Upper lobe of left lung (tissue), 6 donors: ENCODE measurements at places on chromosomes 4 and X.

DNA sequence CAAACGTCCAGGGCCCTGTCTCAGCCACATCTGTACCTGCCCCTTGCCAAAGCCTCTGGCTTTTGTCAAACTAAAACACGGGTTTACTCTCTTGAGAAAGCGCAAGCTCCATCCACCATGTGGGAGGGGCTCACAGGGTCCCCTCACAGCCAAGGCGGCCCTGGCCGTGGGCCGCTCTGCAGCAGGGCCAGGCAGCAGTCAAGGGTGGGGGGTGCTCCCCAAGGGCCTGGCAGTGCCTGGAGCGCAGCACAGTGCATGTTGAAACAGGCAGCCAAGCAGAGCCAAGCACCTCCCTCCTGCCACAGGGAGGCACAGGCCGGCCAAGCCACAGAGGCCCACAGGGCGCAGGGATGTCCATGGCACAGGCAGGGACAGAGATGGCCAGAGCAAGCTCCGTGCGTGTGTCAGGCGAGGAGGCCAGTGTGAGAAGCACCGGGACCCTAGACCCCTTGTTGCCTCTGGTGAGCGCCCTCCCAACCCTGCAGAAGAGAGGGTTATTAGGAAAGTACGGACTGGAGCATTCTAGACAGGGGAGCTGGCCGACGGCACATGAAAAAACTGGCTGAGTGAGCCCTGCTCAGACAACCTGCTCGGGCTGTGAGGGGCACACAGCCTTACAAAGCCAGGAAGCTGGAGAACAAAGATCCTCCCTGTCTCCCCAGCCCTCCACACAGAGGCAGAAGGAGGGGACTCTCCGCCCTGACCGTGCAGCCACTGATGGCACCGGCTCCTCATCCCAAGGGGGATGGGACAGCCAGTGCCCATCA, 39.0 kb downstream of the FAM53A start:
- peak; percentile 67 for DNase-seq

DNA sequence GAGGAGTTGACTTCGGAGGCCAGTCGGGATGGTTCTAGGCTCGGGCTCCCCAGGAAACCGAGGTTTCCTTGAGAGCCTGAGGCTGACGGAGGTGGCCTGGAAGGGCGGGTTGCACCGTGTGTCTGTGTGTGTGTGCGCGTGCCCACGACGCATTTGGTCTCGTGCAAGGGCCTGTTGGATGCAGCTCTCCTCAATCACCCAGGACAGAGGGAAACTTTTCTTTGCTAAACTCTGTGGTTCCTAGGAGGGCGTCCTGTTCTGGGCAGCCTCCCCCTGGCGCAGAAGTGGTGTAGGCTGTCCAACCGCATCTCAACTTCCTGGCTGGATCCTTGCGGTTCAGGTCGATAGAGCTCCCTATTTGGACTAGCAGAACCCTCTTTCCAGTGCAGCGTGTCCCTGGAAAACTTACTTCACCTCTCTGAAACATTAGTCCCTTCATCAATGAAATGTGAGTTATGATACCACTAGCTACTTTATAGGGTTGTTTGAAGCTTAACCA, 973 bp downstream of the STK32B start:
- DNase-seq, result no peak

GRCh38 chrX:48558271-48558670, 16.0 kb upstream of the RBM3 start:
- DNase-seq, result no peak

DNA sequence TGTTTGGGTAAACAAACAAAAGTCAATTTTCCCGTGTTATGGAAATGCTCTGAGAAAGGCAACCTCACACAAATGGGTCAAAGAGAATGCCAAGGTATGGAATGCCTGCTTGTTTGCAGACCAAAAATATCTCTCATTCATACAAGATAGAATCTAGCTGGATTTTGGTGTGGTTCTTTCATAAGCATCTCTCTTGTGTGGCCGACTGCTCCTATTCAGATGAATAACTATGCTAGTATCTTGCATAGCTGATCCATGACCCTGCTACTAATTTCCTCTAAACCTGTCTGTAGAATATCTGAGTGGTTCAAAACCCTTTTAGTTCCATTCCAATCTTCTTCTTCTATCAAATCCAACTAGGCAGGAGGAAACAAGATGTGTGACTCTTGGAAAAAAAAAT, 28.2 kb upstream of the SORBS2 start:
- DNase-seq, result no peak

- DNase-seq, result no peak
Observed at GRCh38 chr4:46329118-46329976, 60.6 kb downstream of the GABRA2 start.

DNA sequence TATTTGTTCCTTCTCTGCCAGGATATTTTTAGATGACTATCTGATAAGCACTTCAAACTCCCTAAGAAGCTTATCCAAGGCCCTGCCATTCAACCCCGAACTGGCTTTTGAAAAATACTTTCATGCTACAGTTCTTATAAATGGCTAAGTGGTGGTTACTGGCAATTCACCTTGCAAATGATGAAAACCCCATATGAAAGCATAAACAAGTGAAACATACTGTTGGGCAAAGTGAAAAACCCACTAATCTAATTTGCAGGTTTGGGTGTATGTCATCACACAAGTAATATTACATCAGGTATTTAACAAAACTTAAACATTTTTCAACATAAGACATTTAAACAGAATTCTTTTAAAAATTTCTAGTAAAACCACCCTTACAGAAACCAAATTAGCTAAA, 31.1 kb downstream of the TAPT1 start:
- DNase-seq, result no peak

- DNase-seq, result no peak
Observed at GRCh38 chr4:3675251-3676115, 90.7 kb upstream of the ADRA2C start.

- no peak for DNase-seq
Observed at GRCh38 chr4:143736861-143737260, 36.4 kb upstream of the FREM3 start.
